ENCODE measurements at places on chromosomes 11 and 22.

DNA sequence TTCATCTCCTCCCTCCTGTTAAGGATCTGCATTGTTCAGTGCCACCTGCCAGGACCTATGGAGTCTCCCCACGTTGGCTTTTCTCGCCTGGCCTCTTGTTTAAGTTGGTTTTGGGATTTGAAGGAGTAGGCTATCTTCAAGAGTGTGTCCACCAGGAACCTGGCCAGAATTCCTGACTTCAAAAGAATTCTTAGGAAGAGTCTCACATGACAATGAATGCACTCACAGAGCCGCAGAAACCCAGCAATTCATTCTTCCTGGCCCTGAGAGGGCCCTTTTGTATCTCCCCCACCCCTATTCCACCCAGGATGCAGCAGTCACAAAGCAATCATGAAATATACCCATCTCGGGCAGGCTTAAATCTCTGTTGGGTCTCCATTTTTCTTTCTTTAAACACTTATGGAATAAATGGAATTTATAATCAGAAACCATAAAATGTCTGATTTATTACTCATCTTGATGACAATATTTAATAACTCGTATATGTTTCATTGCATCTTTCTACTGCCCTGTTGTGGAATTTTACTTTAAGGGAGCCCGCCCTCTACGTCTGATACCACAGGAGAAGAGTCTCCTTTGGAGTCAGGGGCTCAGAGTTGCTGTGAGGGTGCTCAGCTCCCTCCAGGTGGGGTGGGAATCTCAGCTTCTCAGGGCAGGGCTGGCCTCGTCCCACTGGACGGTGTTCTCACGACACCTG is 507.0 kb downstream of the NTM start:
- no peak for DNase-seq

- DNase-seq, result no peak
Measured at GRCh38 chr11:95042906-95043305, 6.3 kb upstream of the KDM4F start.

DNA sequence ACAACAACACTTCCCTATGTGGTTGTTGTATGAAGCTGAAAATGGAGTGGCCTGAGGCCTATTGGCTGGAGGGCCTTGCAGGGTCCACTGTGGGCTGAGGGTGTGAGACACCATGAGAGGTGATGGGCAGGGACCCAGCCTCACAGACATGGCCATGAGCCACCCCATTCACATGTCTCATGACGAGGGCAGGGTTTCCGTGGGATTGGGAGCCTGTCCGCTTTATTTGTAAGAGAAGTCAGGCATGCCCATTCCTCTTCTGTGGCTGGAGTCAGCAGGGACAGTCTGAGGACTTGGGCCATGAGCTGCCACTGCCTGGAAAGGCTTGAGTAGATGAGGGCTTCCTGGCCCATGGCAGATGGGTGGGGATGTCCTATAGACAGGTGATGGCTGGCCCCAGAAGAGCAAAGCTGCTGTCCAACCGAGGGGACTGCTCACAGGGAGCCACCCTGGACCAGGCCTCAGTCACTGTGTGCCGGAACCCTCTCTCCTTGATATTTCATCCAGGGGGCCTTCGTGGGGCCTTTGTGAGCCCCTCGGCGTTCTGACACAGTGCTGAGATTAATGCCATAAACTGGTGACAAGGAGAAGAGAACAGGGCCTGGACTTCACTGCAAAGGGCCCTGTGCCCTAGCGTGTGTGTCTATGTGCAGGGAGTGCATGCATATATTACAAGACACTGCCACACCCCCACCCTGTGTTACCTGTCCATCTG is 971.9 kb downstream of the BRD1 start:
- DNase-seq, result no peak

- DNase-seq, result no peak
Measured at GRCh38 chr22:46087816-46088277, 62.5 kb upstream of the PPARA start.

DNA sequence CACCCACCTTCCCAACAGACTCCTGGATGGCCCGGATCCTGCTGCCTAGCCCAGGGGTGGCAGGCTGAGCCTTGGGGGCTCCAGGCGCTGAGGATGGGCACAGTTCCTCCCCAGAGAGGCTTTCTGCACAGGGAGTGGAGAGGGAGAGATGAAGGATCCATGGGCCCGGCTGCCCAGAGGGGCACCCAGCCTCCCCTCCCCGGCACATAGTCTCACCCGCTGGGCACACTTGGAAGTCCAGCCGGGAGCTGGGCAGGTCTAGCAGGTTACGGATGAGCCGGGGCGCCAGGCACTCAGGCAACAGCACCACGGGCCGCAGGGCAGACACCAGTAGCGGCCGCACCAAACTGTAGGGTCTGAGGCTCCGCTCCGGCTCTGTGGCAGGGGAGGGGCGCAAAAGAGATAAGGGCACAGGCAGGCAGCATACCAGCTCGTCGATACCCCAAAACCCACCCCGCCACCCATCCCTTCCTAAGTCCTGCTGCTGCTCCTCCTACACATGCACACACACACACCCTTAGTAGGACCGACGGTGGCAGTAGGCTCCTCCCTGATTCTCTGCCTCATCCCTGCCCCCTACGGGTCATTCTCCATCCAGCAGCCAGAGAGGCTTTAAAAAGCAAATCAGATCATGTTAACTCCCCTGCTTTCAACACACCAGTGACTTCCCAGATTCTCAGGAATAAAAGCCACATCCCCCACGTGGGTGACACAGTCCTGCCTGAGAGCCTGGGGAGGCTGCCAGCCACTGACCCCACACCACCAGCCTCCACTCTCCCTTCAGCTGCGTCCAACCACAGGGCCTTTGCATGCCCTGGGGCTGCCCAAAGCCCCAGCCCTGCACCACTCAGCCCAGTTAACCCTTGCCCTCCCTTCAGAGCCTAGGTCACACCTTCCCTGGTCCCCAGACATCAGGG is 6.5 kb upstream of the MFNG start:
- DNase-seq, result no peak

DNA sequence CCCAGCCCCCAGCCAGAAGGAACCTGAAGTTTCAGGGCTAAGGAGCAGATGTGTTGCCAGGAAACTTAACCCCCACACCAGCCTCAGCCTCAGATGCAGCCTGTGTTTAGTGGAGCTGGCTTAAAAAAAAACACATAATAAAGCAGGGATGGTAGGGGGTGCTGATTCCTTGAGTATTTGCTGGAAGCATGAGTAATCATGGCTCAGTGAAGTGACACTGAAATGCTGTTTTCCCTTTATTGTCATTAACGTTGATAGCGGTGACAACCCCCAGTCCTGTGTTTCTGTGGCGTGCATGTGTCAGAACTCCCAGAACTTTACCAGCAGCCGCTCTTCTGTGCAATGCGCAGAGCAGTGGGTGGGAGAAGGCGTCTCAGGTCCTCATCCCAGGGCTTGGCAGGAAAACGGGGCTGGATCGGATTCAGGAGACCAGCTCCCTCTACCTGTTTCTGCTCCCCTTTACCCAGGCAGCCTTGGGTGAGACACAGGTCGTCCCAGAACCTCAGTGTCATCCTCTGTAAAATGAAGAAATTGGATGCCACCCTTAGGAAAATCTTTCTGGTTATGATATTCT is 1282.1 kb downstream of the TBC1D22A start:
- no peak for DNase-seq

- no peak for DNase-seq
Measured at GRCh38 chr11:134581121-134581626, 169.1 kb upstream of the B3GAT1 start.

- DNase-seq, result no peak
Measured at GRCh38 chr11:84247926-84248325, 961.8 kb upstream of the CCDC90B start.

GRCh38 chr11:77351281-77351886 is 49.9 kb upstream of the GDPD4 start:
- DNase-seq, result no peak
